ENCODE measurements at places on chromosomes 2 and 18.

- DNase-seq = no peak
These were observed 41.2 kb downstream of the CYRIA start for GRCh38 chr2:16624436-16624780.

DNA sequence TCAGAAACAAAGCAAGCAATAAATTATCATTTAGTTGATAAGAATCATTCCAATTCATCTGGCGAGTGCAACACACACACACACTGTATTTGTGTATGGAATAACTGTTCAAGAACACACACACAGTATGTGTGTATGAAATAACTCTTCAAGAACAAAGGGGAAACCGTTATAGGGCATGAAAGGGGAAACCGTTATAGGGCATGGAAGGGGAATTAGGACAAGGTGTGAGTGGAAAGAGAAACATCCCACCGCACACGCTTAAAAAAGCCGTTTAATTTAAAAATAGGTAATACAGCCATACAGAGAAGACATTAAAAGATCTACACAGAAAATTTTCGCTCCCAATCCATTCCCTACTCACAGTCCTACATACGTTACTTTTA, 607 bp upstream of the TSN start:
- no peak for DNase-seq

GRCh38 chr2:100010606-100011005, 131.8 kb downstream of the AFF3 start:
- DNase-seq = no peak

- DNase-seq = peak; percentile 93
These were observed 107.8 kb upstream of the XPO1 start for GRCh38 chr2:61645911-61646310.

GRCh38 chr2:72183016-72183415, 35.4 kb upstream of the CYP26B1 start:
- DNase-seq = no peak

DNA sequence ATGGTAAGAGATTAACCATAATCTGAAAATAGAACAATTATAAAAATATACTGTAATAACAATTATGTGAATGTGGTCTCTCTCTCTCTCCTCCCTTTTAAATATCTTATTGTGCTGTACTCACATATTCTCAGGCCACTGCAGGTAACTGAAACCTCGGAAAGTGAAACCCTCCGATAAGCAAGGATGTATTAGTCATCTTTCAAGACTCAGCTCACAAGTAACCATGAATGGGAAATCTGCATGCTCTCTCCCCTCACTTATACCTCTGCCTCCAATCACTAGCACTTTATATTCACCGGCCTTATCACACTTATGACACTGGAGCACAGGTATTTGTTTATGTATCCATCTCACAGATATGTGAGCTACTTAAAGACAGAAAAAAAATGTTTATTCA, 139.7 kb downstream of the LRP2 start:
- no peak for DNase-seq

GRCh38 chr18:44705075-44705675, 24.5 kb downstream of the SETBP1 start:
- DNase-seq = no peak

- no peak for DNase-seq
These were observed 50.7 kb downstream of the FMNL2 start for GRCh38 chr2:152385650-152386049.

- no peak for DNase-seq
These were observed 16.0 kb upstream of the DAW1 start for GRCh38 chr2:227855440-227855839.

GRCh38 chr18:68354176-68354575, 360.7 kb downstream of the TMX3 start:
- DNase-seq = no peak

DNA sequence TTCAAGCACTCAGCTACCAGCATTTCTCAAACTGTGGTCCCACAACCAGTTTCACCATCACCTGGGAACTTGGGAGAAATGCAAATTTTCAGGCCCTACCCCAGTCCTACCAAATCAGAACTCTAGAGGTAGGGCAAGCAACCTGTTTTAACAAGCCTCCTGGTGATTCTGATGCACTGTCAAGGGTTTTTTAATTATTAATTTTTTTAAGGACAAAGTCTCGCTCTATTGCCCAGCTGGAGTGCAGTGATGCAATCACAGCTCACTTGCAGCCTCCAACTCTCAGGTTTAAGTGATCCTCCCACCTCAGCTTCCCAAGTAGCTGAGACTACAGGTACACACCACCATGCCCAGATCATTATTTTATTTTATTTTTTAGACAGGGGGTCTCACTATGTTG, 7.8 kb downstream of the ACMSD start:
- no peak for DNase-seq

- DNase-seq = no peak
These were observed 271.4 kb downstream of the SATB2 start for GRCh38 chr2:199186301-199186751.

- DNase-seq = no peak
These were observed 30.7 kb downstream of the INPP5D start for GRCh38 chr2:233090879-233091278.

GRCh38 chr2:59184276-59185020, 943.3 kb upstream of the FANCL start:
- DNase-seq = no peak

DNA sequence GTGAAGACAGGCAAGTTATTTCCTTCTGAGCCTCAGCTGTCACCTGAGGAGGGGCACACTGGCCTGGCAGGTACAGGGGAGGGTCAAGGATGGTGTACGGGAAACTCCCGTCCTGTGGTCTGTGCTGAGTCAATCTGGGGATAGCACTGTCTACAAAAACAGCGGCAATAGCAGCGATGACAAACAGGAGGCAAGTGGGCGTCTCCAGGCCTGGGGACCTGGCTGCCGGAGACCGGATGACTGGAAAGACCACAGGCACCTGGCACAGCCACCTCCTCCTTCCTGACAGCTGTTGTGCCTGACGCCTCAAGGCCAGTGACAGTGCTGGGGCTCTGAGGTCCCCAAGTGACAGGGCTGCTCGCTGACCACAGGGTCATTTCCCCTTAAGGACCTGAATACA, 202.1 kb upstream of the HS6ST1 start:
- DNase-seq = no peak

GRCh38 chr18:55422456-55423180, 165.4 kb downstream of the TCF4 start:
- DNase-seq = no peak

DNA sequence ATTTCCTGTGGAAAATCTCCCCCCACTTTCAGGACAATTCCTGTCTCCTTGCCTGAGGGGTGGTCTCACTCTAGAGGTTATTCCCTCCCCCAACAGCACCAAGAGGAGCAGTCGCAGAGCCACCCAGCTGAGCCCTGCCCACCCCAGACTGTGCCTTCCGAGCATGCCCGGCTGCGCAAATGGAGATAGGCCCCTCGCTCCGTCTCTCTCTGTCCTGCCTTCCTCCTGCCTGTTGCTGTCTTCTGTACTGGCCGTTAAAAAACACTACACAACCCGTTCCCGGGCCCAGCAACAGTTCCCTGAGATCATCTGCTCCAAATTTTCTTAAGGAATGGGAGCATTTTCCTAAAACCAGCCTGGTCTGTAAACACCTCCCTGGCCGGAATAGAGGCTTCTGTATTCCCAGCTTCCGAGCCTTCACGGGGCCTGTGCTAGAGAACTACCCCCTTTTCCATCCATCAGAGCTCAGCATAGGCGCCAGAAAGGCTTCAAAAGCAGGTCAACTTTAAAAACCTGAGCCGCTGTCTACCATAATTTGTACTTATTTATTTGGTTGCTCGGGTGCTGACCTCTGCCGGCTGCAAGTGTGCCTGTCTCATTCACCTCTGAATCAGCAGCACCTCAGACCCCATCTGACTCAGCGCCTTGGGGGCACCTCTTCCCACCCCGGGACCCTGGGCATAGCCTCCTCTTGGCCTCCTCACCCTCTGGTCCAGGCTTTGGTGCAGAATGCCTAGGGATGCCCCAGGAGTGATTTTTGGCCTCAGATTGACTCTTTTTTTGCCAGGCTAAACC, 159.4 kb downstream of the PXDN start:
- no peak for DNase-seq

DNA sequence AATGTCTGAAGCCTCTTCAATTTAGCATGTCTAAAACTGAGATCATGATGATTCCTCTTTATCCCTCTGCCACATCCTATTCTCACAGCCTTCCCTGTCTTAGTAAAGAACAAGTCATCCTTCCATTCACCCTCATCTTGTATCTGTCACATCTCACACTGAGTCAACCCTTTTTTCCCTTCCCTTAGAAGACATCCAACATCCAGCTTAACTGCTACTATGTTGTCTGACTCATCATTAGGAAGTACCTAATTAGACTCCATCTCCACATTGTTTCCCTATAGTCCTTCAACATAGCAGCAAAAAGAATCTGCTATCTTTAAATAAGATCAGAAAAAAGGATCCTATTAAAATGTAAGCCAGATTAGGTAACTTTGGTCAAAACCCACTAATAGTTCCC, 85.2 kb upstream of the GRB14 start:
- DNase-seq = peak; percentile 90

DNA sequence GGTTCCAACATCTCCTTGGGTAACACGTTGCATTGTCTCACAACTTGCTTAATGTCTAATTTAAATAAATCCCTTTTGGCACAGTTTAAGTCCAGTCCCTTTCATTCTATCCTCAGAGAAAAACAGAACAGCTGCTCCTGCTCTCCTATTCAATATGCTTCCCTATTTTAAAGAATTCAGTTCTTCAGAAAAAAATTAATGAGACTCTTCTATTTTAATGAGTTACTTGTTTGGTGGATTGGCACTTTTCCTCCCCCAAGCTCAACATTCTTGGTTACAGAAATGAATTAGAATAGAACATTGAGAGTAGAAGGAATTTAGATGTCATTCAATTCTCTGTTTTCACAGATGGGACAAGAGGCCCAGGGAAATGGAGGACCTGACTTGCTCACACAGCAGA, 116.9 kb upstream of the ATP8B1 start:
- DNase-seq = no peak

DNA sequence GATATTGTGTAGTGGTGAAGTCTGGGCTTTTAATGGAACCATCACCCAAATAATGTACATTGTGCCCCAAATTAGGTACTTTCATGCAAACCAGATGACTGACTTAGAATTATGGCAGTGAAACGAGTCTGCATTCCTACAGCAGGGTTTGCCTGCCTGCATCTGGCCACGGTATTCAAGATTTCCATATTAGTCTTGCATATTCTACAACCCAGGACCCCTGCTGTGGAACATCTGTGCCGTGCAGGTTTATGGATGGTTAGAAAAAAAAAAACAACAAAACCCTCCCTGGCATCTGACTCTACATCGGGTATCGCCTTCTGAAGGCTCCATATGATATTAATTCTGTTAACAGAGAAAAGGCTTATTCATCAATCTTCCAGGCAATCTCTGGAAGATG, 394.8 kb downstream of the DCDC2C start:
- DNase-seq = no peak

- peak; percentile 55 for DNase-seq
These were observed 220.7 kb downstream of the CAMKMT start for GRCh38 chr2:44582363-44583008.

DNA sequence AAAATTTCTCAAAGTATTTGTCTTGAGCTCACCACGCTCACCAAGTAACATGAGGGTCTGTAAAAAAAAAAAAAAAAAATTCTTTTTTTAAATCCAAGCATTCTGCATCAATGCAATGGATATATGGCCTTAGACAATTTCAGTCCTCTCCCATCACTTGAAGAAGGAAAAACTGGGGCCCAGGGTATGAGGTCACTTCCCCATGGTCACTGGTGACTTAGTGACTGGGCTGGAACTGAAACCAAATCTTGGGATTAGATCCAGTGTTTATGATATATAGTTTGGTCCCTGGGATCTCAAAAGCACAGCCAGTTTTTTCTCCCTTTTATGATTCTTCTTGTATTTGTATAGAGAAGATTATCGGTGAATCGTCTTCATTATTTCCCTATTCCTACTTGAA, 477.9 kb upstream of the TNP1 start:
- DNase-seq = peak; percentile 10

DNA sequence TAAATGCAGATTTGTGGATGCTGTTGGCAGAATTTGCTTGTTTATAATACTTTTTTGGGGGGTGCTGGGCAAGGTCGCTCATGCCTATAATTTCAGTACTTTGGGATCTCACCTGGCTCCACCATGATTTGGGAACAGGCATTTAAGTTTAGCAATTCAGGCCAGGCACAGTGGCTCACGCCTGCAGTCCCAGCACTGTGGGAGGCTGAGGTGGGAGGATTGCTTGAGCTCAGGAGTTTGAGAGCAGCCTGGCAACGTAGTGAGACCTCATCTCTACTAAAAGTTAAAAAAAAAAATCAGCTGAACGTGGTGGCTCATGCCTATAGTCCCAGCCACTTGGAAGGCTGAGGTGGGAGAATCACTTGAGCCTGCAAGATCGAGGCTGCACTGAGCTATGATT, 20.7 kb downstream of the TANC1 start:
- DNase-seq = no peak

All from HCEC 1CT (cell line).